ENCODE measurements at places on chromosomes 1 and 21.
A peak's percentile ranks its signal among the peaks of the same experiment; 100 is the strongest.

- DNase-seq, result no peak
Observed at GRCh38 chr21:42525676-42526378, 12.2 kb downstream of the SLC37A1 start.

- no peak for DNase-seq
Observed at GRCh38 chr1:218361298-218362065, 16.3 kb downstream of the TGFB2 start.

GRCh38 chr1:28172713-28173150, 3.8 kb downstream of the PTAFR start:
- peak; percentile 23 for DNase-seq

- no peak for DNase-seq
Observed at GRCh38 chr21:14913638-14914037, 151.2 kb downstream of the NRIP1 start.

GRCh38 chr1:64687725-64688327, 57.0 kb upstream of the RAVER2 start:
- DNase-seq, result no peak

DNA sequence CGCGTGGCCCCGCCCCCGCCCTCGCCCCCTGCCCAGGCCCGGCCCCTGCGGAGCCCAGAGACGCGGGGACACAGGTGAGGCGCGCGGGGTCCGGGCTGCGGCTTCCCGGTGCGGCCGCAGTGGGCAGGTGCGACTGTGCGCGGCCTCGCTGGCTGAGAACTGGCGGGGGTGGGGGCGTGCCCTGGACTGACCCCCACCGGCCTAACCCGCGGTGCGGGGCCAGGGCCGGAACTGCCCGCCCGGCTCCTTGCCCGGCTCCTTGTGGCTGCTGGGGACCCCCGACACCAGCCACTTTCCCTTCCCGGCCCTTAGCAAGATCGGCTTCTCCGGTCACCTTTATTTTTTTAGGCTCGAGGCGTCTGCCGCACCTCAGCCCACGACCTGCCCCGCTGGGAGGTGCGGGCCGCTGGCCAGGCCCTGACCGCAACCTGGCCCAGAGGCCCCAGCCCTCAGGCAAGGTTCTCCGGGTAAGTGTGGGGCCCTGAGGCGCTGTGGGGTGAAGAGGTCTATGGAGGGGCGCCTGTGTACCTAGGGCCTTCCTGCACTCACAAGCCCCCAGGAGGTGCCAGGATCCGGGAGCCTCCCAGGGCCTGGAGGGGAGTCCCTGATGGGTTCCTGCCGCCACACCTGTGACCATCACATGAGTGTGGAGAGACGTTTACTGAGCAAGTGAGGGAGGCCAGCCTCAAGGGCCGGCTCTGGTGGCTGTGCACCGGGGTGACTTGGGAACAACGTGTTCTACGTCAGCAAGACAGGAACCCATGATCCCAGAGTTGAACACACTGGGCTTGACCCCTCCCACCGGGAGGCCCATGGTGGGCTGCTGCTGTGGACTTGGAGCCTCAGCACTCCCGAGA, at the start of gene SMIM1:
SMIM1 (plus strand) TSS at position 35 of the 857 bp plus-strand sequence. CDS start 2,625 bp downstream, outside the sequence.
- no peak for DNase-seq

GRCh38 chr1:27057389-27057788, 44.7 kb upstream of the TENT5B start:
- no peak for DNase-seq

DNA sequence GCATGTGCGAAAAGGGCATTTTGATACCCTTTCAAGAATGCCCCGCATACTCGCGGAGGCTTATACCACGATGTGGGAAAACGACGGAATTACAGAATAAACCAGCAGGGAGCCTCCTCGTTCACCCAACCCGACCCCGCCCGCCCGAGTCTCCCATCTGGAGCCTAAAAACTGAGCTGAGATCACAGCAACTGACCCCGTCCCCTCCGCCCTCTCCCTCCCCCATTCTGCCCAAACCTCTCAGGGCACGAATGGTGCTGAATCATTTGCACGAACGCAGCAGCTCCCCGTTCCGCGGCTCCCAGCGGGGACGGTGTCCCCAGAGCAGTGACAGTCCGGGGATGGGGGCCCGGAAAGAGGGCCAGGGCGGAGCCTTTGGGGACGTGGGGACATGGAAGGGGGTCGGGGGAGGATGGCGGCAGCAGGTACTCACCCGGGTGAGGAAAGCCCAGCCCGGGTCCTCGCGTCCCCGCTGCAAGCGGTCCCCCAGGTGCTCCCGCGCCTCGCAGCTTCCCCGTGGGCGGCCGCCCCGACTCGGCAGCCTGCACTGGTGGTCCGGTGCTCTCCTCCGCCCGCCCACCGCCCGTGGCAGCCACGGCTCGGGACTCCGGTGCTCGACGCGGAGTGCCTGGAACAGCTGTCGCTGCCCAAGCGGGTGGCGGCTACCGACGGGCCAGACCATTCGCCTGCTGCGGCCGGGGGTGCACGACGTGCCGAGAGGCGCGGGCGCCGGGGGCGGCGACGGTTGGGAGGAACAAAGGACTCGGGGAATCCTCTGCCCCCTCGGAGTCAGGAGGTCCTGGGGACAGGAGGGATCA, at the start of gene TTLL7:
TTLL7 (minus strand) TSS at position 635 of the 818 bp plus-strand sequence. CDS start 46,921 bp downstream, outside the sequence.
- DNase-seq, result peak; percentile 32

GRCh38 chr1:171717062-171717718, 24.7 kb downstream of the VAMP4 start:
- no peak for DNase-seq

DNA sequence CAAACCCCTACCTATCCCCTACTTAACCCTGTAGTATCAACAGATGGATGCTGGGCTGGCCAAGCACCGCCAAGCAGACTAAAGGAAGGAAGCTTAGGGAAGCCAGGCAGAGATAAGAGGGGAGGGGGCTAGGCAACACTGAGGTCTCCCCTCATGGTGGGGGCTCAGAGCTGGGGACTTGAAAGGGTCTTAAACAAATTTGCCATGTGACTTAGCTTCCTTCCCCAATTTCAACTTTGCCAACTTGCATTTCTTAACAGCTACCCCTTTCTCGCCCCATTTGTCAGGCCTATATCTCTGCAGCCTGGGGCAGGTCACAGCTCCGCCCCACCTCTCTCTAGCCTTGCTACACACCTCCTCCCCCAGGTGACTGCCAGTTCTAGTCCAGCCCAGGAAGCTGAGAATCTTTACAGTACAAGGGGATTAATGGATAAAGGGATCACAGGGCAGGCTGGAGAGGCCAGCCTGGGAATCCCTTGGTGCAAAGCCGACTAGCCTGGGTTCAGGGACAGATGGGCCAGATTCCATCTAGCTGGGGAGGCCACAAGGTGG, 3.4 kb downstream of the KIF21B start:
- no peak for DNase-seq

GRCh38 chr1:155279268-155279667, 2.0 kb downstream of the HCN3 start:
- no peak for DNase-seq

GRCh38 chr1:183777328-183777727, 27.6 kb upstream of the RGL1 start:
- DNase-seq, result no peak

GRCh38 chr1:170032531-170033280, 41.8 kb downstream of the KIFAP3 start:
- DNase-seq, result no peak

- DNase-seq, result no peak
Observed at GRCh38 chr1:93399781-93400180, 48.1 kb upstream of the FNBP1L start.

GRCh38 chr1:17892225-17892624, 137.1 kb downstream of the ACTL8 start:
- no peak for DNase-seq

DNA sequence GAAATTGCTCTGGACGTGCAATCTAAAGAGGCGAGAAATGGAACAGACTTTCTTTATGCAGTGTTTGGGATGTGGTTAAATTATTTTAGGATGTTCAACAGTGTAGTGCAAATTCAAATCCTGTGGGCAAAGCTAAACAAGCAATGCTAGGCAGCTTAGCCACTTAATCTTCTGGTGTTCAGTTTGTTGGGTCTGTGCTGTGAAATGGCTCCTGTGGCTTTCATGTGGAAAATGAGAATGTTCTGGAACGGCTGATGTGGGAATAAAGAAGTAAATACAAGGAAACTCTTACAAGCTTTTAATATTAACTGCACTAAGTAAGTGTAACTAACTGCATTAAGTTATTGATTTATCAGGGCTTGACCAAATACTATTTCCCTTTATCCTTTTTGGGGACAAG, 766.6 kb downstream of the ADGRL2 start:
- DNase-seq, result no peak

DNA sequence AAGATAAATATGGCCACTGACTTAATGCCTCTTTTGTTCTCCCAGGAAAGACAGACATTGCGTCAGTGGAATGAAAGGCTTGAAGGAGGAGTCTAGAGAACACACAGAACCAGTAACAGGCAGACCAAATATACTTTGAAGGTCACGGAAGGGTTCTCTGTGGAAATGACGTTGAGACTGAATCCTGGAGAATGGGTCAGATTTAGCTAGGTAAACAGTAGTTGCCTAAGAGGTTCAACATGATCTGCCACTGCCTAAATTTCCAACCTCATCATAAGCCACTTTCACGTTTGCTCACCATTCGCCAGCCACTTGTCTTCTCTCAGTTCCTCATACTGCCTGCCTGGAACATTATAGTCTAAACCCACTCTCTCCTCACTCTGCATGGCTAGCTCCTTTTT, 20.5 kb downstream of the PLA2G4A start:
- no peak for DNase-seq

DNA sequence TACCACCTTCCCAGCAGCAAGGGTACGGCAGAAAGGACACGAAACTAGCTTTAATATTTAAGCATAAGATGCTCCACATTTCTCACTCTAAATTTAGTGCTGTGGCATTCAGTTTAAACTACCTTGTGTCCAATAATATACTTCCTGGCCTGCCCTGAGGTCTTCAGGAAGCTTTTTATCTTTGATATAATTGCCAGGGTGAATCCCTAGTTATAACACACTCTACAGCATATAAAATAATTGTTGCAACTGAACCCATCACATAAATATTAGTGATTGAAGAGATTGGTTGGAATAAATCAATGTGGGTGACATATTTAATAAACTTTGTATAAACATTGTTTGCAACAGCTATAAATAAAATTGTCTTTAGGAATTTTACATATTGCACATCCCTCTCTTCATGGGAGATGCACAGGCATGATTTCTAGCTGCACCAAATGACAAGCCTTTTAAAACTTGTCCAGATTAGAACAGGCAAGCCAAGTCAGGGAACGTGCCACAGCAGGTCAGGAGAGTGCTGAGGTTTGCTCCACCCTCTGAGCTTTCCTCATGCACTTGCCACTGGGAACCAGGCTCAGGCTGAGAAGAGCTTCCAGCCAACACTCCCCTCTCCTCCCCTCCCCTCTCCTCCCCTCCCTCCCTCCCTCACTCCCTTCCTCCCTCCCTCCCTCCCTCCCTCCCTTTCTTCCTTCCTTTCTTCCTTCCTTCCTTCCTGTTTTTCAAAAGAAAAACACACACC, 623.2 kb upstream of the PKN2 start:
- DNase-seq, result no peak

GRCh38 chr1:205375835-205376545, 19.3 kb upstream of the KLHDC8A start:
- DNase-seq, result no peak

DNA sequence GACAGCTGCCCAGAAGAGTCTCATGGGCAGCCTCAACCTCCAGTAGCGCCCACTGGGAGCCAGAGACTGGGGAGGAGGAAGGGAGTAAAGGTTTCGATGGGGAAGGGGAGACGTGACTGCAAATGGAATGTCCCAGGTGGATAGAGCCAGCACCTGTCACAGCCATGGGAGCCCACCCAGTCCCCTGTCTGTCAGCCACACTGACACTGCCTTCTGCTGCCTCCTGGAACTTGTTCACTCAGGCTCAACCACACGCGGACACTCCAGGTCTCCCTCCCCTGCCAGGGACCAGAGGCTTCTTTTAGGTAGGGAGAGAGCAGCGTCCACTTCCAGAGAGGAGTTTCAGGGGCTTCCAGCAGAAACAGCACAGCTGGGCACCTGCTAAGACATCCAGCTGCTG, 346.3 kb downstream of the NPHP4 start:
- no peak for DNase-seq

DNA sequence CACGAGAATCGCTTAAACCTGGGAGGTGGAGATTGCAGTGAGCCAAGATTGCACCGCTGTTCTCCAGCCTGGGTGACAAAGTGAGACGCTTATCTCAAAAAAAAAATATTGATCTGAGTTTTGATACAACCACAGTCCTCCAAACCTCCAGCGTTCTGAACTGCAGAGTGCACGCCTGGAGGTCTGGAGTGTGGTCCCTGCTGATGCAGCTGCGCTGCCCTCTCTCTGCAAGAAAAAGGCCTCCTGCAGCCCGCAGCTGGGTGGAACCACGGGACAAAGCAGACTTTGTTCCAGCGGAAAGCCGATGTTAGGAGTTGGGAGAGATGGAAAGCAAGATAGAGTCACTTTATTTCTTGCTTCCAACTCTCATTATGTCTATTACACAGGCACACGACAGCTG, 144.9 kb upstream of the SOD1 start:
- no peak for DNase-seq

GRCh38 chr1:12696658-12697057, 19.3 kb upstream of the AADACL3 start:
- no peak for DNase-seq

DNA sequence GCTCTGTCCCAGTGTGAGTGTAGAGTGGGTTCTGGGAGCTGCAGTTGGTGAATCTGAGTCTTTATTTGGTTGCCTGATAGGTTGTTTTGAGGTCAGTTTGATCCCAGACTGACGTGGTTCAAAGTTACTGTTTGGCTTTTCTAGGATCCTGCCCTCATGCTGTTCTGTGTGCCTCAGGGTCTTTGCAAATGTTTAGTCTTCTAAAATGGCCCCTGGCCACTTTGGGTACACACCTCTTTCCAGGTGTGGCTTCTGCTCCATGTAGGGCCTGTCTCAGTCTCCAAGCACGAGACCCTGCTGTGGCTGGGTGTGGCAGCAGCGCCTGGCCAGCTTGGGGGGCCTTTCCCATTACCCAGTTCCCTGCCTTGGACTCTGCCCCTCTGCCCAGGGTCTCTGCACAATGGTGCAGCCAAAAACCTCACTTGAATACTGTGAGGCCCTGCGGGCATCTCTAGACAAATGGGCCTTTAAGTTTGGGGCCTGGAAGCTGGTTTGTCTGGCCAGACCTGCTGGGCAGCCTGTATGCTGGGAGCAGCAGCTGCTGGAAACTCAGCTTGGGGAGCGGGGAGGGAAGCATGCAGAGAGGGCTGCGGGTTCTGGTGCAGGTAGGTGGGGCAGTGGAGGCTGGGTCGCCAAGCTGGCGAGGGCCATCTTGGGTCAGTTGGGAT, 5.6 kb downstream of the PTPRF start:
- no peak for DNase-seq

DNA sequence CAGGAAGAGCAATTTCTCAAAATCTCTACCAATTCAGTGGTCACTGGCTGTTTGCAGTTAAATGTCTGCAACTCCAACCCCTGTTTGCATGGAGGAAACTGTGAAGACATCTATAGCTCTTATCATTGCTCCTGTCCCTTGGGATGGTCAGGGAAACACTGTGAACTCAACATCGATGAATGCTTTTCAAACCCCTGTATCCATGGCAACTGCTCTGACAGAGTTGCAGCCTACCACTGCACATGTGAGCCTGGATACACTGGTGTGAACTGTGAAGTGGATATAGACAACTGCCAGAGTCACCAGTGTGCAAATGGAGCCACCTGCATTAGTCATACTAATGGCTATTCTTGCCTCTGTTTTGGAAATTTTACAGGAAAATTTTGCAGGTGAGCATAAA, 167.2 kb downstream of the CRB1 start:
- no peak for DNase-seq

GRCh38 chr1:14598498-14599182, at the start of gene KAZN:
Gene KAZN, plus strand, starts transcription at chr1:14598685.
- DNase-seq, result no peak

GRCh38 chr21:15063814-15064575, 805 bp downstream of the NRIP1 start:
- no peak for DNase-seq

All from activated T-cell treated with anti-CD3 and anti-CD28 coated beads for 24 hours (primary cell).